GM23338 (cell line): ENCODE measurements at places on chromosomes 2 and 18.

GRCh38 chr2:183935005-183935404 is 663.3 kb upstream of the ZNF804A start:
- H3K4me3 ChIP-seq: no peak overlapping the region
- H3K27ac ChIP-seq: no peak overlapping the region
- no peak for DNase-seq
- no peaks in the 10 kb centered on the region for H3K27me3 ChIP-seq

DNA sequence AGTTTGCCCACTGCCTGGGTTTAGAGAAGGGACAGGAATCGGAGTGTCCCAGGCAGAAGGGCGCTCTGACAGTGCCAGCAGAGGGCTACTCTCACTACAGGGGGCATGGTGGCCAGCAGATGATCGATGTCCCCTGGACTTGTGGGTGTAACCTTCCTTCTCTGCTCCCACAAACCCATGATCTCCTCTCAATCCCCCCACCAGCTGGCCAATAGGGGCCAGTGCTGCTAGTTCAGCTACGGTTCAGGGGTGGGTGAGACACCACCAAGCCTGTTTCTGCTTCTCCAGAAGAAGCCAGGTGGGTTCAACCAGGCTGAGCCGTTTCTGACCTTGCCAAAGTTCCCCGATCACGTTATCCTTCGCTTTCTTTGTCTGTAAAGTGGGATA is 1.3 kb downstream of the NPPC start:
- DNase-seq: no peak
- no peak overlapping the region for H3K27ac ChIP-seq
- no peaks in the 10 kb centered on the region for H3K4me1 ChIP-seq

GRCh38 chr2:181517685-181518301 is 60.6 kb downstream of the ITGA4 start:
- H3K36me3 ChIP-seq: no peaks in the 10 kb centered on the region
- DNase-seq: no peak
- H3K27ac ChIP-seq: no peak overlapping the region
- H3K4me1 ChIP-seq: no peaks in the 10 kb centered on the region

- H3K36me3 ChIP-seq: no peaks in the 10 kb centered on the region
- H3K27me3 ChIP-seq: peaks cover 77% of the 10 kb centered on the region
- H3K4me3 ChIP-seq: peak overlapping the region; percentile 65
- no peak overlapping the region for H3K27ac ChIP-seq
- peaks cover 7% of the 10 kb centered on the region; the same call in 1 of the 2 replicates for H3K4me1 ChIP-seq
- no peak for DNase-seq
These were observed 70.0 kb upstream of the PSMD14 start for GRCh38 chr2:161238265-161238559.

DNA sequence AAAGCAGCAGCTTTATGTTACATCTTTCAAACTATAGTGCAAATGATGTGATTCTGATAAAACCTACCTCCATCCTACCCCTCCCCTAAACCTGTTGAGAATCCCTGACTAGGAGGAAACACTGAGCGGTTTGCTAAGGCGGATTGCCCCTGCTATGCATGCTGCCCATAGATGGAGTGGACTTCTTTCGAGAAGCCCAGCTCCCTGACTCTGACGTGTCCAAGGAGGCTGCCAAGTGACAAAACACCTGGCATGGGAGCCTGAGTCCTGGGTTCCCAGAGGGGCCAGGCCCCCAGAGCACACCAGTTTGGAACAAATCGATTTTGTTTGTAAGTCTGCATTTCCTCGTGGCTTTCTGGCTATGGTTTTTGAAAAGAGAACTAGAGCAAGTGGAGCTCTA is 1.4 kb upstream of the UXS1 start:
- H3K36me3 ChIP-seq: no peaks in the 10 kb centered on the region; the same call in 1 of the 2 replicates
- H3K4me1 ChIP-seq: peaks cover 28% of the 10 kb centered on the region
- H3K27me3 ChIP-seq: no peaks in the 10 kb centered on the region
- H3K27ac ChIP-seq: no peak overlapping the region

GRCh38 chr2:127377262-127377661 is 10.5 kb downstream of the MAP3K2 start:
- H3K27ac ChIP-seq: no peak overlapping the region
- no peak for DNase-seq
- no peak overlapping the region for H3K4me3 ChIP-seq
- peaks cover 5% of the 10 kb centered on the region; the same call in 1 of the 2 replicates for H3K36me3 ChIP-seq

DNA sequence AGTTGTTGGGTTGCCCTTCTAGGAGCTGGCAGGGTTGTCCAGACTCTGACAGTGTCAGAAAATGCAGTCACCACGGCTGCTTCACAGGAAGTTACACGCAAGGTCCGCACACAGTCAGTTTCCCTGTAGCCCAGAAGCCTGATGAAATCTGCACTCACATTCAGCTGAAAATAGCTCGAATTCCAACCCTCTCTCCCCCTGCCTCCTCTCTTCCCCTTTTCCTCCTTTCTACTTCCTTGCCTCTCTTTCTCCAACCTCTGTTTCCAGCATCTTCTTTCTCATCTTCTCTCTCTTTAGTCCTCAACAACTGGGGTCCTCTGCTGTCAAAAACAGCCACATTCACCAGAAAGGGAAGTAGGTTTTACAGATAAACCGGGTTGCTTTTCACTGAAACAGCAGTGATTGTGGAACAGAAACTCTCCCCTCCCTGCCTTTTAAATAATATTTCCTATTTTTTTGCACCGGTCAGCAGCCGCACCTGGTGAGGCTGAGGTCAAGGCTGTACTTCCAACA is 69.3 kb downstream of the BCL11A start:
- H3K4me3 ChIP-seq: no peak overlapping the region
- DNase-seq: peak; percentile 77
- peaks cover 4% of the 10 kb centered on the region; the same call in 1 of the 2 replicates for H3K36me3 ChIP-seq
- peak overlapping the region; percentile 52 for H3K27ac ChIP-seq

DNA sequence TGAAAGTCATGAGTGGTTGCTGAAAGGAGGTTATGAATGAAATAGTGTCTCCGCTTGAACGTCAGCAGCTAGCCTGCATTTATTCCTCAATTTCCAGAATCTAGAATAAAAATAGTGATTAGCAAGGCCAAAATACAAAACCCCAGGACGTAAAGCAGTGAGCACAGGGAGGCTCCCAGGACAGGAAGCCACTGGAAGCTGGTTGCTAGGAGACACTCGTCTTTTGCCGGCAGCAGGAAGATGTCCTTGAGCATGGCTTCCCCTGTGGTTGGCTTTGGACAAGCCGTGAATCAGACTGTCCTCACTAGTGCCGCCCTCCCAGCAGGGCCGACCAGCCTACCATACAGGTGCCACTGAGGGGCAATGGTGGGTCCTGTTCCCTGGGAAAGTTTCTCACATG is 374.4 kb downstream of the MTX2 start:
- DNase-seq: peak; percentile 68
- H3K4me3 ChIP-seq: no peak overlapping the region
- H3K27me3 ChIP-seq: peaks cover 49% of the 10 kb centered on the region
- H3K4me1 ChIP-seq: peaks cover 36% of the 10 kb centered on the region
- H3K36me3 ChIP-seq: no peaks in the 10 kb centered on the region

DNA sequence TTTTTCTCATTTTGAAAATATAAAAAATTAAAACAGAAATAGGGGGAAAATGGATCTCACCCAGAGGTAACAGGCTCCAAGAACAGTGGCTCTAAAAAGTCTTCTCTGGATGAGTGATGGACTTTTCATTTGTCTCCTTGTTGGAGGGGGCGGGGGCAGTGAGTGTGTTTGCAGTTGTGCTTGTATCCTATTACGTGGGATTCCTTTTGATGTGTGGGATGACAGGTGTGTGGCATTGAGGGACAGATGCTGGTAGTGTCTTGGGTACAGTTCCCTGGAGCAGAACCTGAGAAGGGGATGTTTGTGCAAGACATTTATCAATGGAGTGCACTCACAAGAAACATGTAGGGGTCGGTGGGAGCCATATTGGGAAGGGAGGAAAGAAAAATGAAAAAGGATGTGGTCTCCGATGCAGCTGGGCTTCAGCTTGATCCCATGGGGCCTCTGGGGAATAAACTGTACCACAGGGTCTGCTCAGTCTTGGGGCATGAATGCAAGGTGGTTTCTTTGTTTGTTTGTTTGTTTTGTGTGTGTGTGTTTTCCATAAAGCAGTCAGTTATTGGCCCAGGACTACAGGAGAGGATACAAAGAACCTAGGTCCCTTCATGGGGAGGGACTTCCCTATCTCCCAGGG is 120.0 kb upstream of the SLC35G4 start:
- no peaks in the 10 kb centered on the region for H3K4me1 ChIP-seq
- DNase-seq: no peak
- no peak overlapping the region for H3K4me3 ChIP-seq

- H3K36me3 ChIP-seq: no peaks in the 10 kb centered on the region
- no peak for DNase-seq
- peaks cover 41% of the 10 kb centered on the region for H3K4me1 ChIP-seq
- H3K27me3 ChIP-seq: no peaks in the 10 kb centered on the region
- no peak overlapping the region for H3K4me3 ChIP-seq
- H3K27ac ChIP-seq: no peak overlapping the region
These were observed 63.1 kb downstream of the TNS1 start for GRCh38 chr2:217939629-217940245.

DNA sequence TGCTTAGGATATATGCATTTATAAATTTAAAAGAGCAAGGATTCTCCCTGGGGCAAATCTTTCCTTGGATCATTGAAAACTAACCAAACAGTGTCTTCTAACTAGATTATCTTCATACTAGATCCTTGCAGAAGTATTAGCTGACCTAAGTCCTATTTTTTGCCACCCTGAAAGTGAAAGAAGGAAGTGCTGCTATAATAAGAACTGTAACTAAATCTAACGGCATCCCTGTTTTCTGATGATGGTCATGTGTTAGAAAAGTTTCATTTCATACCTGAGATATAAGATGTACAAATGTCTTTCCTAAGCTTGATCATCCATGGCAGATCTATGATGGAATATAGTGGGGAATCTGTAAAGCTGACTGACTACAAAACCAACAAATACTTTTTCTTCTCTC is 102.7 kb downstream of the MAP2 start:
- DNase-seq: no peak
- H3K27me3 ChIP-seq: peaks cover 49% of the 10 kb centered on the region
- H3K4me1 ChIP-seq: no peaks in the 10 kb centered on the region
- no peak overlapping the region for H3K4me3 ChIP-seq

GRCh38 chr18:67308819-67309218 is 207.7 kb downstream of the DSEL start:
- no peaks in the 10 kb centered on the region for H3K36me3 ChIP-seq
- no peaks in the 10 kb centered on the region for H3K4me1 ChIP-seq
- no peak for DNase-seq

- no peak overlapping the region for H3K4me3 ChIP-seq
- peaks cover 1% of the 10 kb centered on the region; the same call in 1 of the 2 replicates for H3K4me1 ChIP-seq
- H3K27ac ChIP-seq: no peak overlapping the region
These were observed 143.9 kb downstream of the PXDN start for GRCh38 chr2:1600191-1601066.

GRCh38 chr18:45958027-45958426 is 9.1 kb downstream of the EPG5 start:
- no peak overlapping the region for H3K27ac ChIP-seq
- H3K4me3 ChIP-seq: no peak overlapping the region
- no peaks in the 10 kb centered on the region; the same call in 1 of the 2 replicates for H3K36me3 ChIP-seq
- H3K27me3 ChIP-seq: no peaks in the 10 kb centered on the region

GRCh38 chr2:113739849-113740248 is 16.6 kb downstream of the SLC35F5 start:
- DNase-seq: no peak
- no peak overlapping the region for H3K4me3 ChIP-seq
- peaks cover 17% of the 10 kb centered on the region; the same call in 1 of the 2 replicates for H3K36me3 ChIP-seq
- H3K27me3 ChIP-seq: no peaks in the 10 kb centered on the region
- no peak overlapping the region for H3K27ac ChIP-seq
- no peaks in the 10 kb centered on the region for H3K4me1 ChIP-seq

DNA sequence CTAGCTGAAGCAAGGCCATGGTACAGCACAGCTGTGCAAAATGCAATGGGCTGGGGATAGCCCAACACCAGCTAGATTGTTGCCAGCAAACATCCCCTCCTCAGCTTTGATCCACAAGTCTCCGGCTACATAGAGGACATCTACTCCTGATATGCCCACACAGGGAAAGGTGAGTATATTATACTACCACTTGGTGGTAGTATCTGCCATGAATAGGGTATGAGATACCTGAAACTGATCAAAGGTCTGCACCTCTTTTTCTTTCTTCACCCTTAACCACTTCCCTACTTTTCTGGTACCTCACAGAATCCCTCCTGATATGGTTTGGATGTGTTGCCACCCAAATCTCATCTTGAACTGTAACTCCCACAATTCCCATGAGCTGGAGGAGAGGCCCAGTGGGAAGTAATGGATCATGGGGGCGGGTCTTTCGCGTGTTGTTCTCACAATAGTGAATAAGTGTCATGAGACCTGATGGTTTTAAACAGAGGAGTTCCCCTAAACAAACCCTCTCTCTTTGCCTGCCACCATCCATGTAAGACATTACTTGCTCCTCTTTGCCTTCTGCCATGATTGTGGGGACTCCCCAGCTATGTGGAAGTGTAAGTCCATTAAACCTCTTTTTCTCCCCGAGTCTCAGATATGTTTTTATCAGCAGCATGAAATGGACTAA is 279.6 kb downstream of the TXNL1 start:
- DNase-seq: peak; percentile 48
- no peak overlapping the region for H3K4me3 ChIP-seq
- H3K36me3 ChIP-seq: peaks cover 17% of the 10 kb centered on the region; the same call in 1 of the 2 replicates
- no peaks in the 10 kb centered on the region for H3K27me3 ChIP-seq
- no peaks in the 10 kb centered on the region for H3K4me1 ChIP-seq

- no peaks in the 10 kb centered on the region for H3K36me3 ChIP-seq
- no peak for DNase-seq
- no peaks in the 10 kb centered on the region for H3K27me3 ChIP-seq
- H3K4me3 ChIP-seq: peak overlapping the region; percentile 75
These were observed 1.7 kb downstream of the ACVR2A start for GRCh38 chr2:147846412-147847081.

GRCh38 chr2:144376926-144377325 is 143.0 kb downstream of the ZEB2 start:
- H3K4me1 ChIP-seq: peaks cover 5% of the 10 kb centered on the region; the same call in 1 of the 2 replicates
- DNase-seq: no peak
- H3K36me3 ChIP-seq: no peaks in the 10 kb centered on the region
- no peak overlapping the region for H3K27ac ChIP-seq
- no peaks in the 10 kb centered on the region for H3K27me3 ChIP-seq

GRCh38 chr2:51673628-51674027 is 641.7 kb upstream of the NRXN1 start:
- H3K4me1 ChIP-seq: peaks cover under 1% of the 10 kb centered on the region; the same call in 1 of the 2 replicates
- H3K36me3 ChIP-seq: no peaks in the 10 kb centered on the region
- no peak overlapping the region; the same call in 1 of the 2 replicates for H3K27ac ChIP-seq
- no peak overlapping the region for H3K4me3 ChIP-seq
- H3K27me3 ChIP-seq: no peaks in the 10 kb centered on the region

DNA sequence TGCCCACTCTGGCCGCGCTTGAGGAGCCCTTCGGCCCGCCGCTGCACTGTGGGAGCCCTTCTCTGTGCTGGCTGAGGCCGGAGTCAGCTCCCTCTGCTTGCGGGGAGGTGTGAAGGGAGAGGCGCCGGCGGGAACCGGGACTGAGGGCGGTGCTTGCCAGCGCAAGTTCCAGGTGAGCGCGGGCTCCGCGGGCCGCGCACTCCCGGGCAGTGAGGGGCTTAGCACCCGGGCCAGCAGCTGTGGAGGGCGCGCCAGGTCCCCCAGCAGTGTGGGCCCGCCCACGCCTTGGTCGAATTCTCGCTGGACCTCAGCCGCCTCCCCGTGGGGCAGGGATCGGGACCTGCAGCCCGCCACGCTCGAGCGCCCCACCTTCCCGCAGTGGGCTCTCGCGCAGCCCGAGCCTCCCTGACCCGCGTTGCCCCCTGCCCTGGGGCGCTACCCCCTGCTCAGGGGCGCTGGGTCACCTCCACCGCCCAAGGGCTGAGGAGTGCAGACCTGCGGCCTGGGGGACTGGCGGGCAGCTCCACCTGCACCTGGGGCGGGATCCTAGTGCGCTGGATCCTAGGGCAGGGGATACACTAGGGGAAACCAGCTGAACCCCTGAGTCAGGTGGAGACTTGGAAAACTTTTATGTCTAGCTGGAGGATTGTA is 97.3 kb downstream of the CD8B2 start:
- H3K27ac ChIP-seq: no peak overlapping the region
- peak; percentile 59 for DNase-seq
- peaks cover 46% of the 10 kb centered on the region for H3K27me3 ChIP-seq
- H3K4me3 ChIP-seq: peak overlapping the region; percentile 57
